GM10248 (cell line): ENCODE measurements at places on chromosomes 11 and 22.
A peak's percentile ranks its signal among the peaks of the same experiment; 100 is the strongest.

- no peak for DNase-seq
These were observed 211.4 kb downstream of the ETS1 start for GRCh38 chr11:128375961-128376360.

- no peak for DNase-seq
These were observed 715.8 kb upstream of the LRRC4C start for GRCh38 chr11:42175203-42175602.

DNA sequence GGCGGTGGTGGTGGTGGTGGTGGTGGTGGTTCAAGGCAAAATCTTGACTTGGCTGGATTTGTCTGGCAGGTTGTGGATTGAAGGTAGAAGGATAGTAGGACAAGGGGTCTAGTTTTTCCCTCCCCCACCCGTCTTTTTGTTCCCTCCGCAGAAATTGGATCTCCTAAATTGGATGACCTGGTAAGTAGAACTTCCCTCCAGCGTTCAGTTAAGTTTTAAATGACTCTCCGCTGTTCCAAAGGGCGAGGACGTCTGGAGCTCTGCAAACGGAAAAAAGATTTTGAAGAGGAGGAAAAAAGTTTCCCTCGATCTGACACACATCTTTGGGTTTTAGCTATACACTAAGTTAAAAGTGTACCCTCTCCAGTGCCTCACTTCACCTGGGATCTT, 422 bp upstream of the LGR4 start:
- DNase-seq, result no peak

DNA sequence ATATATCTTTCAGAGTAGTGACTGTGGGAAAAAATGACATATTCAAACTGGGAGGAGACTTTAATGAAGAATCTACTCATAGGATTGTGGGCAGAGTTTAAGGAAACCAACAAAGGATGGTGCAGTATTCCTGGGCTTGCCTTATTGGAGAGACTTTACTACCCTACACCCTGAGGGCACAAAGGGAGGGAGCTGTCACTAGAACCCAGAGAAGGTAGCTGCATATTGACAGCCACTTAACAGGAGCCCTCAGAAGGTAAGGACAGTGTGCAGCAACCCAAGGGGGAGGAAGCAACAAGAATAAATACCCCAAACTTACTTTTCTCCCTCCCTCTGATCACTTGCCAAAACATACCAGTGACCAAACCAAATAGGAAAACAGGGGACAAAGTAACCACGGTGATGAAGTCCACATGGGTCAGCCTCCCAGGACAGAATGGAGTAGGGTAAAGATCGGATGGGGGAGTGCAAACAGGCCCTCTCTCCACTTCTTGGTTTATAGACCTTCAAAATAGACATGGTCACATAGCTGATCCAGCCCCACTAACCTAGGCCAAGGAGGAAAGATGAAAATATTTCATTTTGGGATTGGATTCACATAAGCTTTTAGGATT, 121.8 kb upstream of the SESN3 start:
- no peak for DNase-seq

DNA sequence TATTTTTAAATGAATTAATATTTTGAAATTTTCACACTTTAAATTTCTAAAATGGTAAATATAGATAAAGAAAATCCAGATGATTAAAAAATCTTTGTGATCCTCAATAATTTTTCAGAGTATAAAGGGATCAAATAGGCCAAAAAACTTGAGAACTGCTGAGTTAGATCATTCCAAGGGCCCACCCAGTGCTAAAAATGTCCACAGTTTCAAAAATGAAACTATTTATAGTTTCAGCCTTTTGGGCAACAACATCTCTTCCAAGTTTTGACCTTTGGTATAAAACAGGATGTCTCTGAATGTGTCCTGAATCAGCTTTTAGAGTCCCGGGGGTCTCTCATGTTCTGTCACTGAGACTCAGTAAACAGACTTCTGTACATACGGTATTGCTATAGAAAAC, 20.9 kb upstream of the BAIAP2L2 start:
- DNase-seq, result no peak

DNA sequence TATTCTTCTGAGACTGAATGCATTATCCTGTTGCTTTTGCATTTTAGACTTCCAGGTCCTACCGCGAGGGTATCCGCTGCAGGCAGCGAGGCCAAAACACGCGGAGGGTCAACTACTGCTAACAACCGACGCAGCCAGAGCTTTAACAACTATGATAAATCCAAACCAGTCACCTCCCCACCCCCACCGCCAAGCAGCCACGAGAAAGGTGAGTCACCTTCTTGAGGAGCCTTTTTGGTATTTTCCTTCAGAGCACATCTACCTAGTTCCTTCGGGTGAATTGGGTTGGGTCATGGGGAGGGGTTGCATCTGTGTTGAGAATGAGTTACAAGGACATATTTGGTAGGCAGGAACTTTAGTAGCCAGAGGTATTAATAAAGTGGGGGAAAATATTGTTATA, 179.8 kb downstream of the NAV2 start:
- no peak for DNase-seq

GRCh38 chr11:104581246-104581980, 316.8 kb downstream of the CASP12 start:
- no peak for DNase-seq

DNA sequence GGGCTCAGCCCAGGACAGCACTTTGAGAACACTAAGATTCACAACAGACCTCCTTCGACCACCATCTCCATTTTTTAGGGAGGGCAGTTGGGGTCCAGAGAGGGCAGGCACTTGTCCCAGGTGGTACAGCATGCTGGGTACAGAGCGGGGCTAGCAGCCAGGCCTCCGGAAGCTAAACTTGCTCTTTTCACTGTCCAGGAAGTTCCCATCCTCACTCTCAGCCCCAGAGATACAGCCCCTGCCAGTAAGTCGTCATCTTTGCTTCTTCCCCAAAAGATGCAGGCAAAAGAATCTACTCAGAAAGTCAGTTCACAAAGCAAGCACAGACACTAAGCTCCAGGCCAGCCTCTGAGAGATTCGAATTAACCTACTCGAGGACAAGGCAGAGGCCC, 6.7 kb upstream of the RAB3IL1 start:
- DNase-seq, result no peak

GRCh38 chr11:76329983-76330382, 50.9 kb downstream of the THAP12 start:
- no peak for DNase-seq

DNA sequence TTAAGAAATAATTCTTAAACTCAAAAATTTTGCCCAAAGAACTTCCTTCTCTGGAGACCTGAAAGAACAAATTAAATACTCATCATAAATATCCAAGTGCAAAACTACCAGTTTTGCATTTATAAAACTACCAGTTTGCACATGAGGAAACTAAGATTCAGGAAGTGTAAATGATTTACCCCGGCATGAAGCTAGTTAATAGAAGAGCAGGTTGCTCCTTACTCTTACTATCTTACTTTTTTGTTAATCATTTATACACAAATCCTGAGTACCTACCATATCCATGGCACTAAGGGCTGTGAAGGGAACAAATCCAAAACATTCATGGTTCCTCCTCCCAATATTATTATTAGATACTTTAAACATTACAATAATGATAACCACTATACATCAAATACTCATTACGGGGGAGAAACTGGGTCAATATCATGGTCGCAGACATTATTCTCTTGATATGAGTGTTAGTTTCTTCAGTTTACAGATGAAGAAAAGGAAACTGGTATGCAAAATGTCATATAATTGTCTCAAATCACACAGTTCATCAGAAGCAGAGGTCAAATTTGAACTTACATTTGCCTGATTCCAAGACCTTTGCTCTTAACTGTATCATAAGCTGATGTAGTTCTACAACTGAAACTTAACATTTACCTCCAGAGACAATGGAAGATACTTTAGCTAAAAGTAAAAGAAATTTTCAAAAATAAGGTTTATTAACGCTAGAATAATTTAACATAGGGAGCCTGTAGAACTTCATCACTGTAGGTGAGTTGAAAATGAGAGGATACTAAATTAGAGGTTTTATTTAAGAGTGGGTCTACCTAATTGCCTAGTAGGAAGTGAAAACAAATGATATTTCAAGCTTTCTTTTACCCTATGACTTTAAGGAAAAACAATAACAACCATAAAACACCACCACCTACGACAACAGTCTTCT, 74.5 kb downstream of the FAM76B start:
- no peak for DNase-seq

- peak; percentile 55 for DNase-seq
These were observed 4.6 kb downstream of the MYH9 start for GRCh38 chr22:36383110-36383581.

- DNase-seq, result no peak
These were observed 21.8 kb downstream of the SERPING1 start for GRCh38 chr11:57619331-57619730.

GRCh38 chr22:42772647-42773046, 52.0 kb upstream of the A4GALT start:
- no peak for DNase-seq

- no peak for DNase-seq
These were observed 99.1 kb upstream of the MTNR1B start for GRCh38 chr11:92870196-92870832.

DNA sequence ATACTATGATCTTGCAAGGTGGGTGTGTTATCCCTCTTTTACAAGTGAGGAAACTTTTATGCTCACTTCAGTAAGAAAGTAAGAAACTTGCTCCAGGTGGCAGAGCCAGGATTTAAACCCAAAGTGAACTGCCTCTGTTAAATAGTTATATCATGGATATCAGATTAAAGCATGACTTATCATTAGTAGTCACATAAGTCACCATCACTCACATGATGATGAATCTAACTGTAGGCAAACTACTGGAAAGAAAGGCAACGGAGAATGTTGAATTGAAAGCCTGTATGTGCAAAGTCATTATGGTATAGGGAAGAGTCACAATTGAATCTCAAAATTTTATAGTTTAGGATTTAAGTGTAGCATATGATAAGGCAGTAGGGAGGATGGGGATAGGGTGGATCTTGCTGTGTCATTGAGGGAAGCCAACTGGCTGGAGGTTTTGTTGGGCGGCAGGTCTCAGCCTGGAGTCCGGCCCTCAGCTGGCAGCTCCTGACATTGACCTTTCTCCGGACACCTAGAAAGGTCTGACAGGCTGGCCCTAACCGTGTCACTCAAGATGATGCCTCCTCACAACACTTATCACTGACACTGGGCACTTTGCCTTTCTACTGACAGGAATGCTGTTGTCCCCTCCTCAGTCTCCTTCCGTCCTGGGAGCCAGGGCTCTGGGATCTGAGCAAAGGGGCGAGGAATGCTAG, 98.3 kb downstream of the EMSY start:
- no peak for DNase-seq

GRCh38 chr22:36194971-36195370, 6.6 kb downstream of the APOL4 start:
- peak; percentile 45 for DNase-seq

DNA sequence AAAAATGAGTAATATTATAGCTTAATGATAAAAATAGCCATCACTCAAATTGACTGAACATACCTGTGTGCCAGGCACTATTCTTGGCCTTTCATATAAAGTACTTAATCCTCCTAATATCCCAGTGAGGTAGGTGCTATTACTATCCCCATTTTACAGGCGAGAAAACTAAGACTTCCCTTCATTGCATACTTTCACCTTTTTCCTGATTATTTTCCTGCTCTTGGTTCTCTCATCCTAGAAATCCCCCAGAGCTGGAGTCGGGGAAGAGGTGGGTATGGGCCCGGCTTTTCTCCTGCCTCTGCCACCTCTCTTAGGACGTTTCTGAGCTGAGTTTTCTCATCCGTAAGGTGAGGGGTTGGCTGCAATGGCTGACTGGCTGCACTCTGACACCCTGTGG, 2.2 kb downstream of the NPTXR start:
- DNase-seq, result no peak

GRCh38 chr22:21947040-21948014, 5.3 kb downstream of the PPM1F start:
- DNase-seq, result no peak
